ENCODE measurements at places on chromosomes 4 and X.

GRCh38 chr4:113636877-113637276 is 124.7 kb downstream of the CAMK2D start:
- DNase-seq: no peak

GRCh38 chrX:71941145-71941544 is 30.5 kb downstream of the NHSL2 start:
- DNase-seq: no peak

DNA sequence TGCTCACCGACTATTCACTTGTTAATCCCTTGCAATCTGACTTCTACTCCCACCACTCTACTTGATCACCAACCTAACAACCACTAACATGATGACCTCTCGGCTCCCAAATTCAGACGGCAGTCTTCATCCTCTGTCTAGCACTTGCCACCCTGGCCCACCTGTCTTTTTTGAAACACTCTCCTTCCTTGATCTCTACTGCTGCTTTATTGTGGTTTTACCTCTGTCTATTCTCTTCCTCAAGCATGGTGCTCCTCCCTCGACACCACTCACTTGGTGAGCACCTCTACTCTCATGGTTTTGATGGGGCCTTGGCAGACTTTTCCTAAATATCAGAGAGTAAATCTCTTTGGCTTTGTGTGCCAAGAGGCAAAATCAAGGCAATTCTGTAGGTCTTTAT is 21.7 kb upstream of the CXCR3 start:
- no peak for DNase-seq

- DNase-seq: peak; percentile 27
Measured at GRCh38 chrX:18895189-18895951, 88.5 kb downstream of the PHKA2 start.

DNA sequence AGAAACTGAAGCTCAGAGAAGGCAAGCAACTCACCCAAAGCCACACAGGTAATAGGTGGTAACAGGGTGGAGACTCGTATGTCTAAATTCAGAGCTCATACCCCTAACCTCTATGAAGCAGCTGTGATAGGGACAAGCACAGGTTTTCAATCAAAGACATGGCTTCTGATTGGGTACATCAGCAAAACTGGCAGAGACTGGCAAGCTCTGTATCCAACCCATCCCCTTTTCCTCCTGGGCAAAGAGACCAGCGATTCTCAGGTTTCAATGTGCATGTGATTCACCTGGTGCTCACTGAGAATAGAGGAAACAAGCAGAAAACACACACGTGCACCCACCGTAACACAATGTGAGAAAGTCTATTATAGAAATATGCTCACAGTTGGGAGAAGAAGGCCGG is 153.0 kb downstream of the SMIM20 start:
- DNase-seq: no peak

GRCh38 chr4:178799204-178799603 is 1357.0 kb upstream of the AGA start:
- no peak for DNase-seq

GRCh38 chr4:54658252-54659093 is 716 bp downstream of the KIT start:
- peak; percentile 23 for DNase-seq

- DNase-seq: no peak
Measured at GRCh38 chr4:8834681-8835220, 36.9 kb downstream of the HMX1 start.

- no peak for DNase-seq
Measured at GRCh38 chrX:106811131-106811910, 8.8 kb downstream of the TBC1D8B start.

DNA sequence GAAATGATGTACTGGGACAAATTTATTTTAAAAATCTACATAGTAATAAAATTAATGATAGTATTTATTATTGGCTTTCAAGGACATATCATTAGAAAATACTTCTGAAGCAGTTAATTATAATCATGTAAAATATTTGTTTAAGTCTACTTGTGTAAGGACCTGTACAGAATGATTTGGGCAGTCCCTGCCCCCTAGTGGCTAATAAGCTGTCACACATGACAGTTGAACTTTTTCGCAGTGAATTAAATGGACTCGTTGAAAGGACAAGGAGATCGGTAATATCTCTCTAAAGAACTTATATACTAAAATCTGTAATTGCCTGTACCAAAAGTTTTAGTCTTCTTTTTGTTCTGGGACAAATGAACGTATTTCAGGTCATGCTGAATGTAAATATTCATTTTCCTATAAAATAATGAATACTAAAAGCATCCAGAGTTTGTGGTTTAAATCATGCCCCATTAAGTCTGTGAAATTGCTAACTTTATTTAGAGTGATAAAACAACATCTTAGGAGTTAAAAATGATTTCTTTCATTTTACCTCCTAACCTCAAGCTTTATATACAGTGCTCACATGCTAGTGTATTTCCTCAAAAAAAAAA is 13.6 kb downstream of the EXOC1 start:
- DNase-seq: peak; percentile 47

All from NCI-H1105 treated with DMSO at 0.1 percent for 48 hours (cell line).